Neural progenitor cell (in vitro differentiated cells): ENCODE measurements at places on chromosomes 2 and 18. TPM values are rescaled to one million over a fixed set of nuclear protein-coding genes. Genes with fewer than 3 reads are reported as not detected.

ERBB4 gene
- total RNA-seq = 0.59 and 1.5 TPM in 2 replicates

HOXD12 gene
- not detected in 2 replicates for total RNA-seq

POTEC gene
- 0.06 TPM in 1 of 2 replicates, not detected in the other for total RNA-seq

IL18RAP gene
- not detected in 2 replicates for total RNA-seq

HOXD10 gene
- total RNA-seq = not detected in 2 replicates

TPRKB gene
- total RNA-seq = 96.8 and 157 TPM in 2 replicates

CDKL4 gene
- not detected in 2 replicates for total RNA-seq

TEX44 gene
- total RNA-seq = not detected in 2 replicates
